Activated CD8-positive, alpha-beta memory T cell treated with anti-CD3 and anti-CD28 coated beads for 1 hour (primary cell): ENCODE measurements at places on chromosomes 11 and 22.

GRCh38 chr22:26482161-26482560, 1.4 kb downstream of the HPS4 start:
- no peak for DNase-seq

DNA sequence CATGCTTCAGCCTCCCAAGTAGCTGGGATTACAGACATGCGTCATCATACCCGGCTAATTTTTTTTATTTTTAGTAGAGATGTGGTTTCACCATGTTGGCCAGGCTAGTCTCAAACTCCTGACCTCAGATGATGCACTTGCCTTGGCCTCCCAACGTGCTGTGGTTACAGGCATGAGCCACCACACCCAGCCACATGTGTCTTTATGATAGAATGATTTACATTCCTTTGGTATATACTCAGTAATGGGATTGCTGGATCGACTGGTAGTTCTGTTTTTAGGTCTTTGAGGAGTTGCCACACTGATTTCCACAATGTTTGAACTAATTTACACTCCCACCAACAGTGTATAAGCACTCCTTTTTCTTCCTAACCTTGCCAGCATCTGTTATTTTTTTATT, 276.2 kb downstream of the METTL15 start:
- DNase-seq = no peak

GRCh38 chr11:77175869-77176539, 48.0 kb downstream of the MYO7A start:
- DNase-seq = no peak

DNA sequence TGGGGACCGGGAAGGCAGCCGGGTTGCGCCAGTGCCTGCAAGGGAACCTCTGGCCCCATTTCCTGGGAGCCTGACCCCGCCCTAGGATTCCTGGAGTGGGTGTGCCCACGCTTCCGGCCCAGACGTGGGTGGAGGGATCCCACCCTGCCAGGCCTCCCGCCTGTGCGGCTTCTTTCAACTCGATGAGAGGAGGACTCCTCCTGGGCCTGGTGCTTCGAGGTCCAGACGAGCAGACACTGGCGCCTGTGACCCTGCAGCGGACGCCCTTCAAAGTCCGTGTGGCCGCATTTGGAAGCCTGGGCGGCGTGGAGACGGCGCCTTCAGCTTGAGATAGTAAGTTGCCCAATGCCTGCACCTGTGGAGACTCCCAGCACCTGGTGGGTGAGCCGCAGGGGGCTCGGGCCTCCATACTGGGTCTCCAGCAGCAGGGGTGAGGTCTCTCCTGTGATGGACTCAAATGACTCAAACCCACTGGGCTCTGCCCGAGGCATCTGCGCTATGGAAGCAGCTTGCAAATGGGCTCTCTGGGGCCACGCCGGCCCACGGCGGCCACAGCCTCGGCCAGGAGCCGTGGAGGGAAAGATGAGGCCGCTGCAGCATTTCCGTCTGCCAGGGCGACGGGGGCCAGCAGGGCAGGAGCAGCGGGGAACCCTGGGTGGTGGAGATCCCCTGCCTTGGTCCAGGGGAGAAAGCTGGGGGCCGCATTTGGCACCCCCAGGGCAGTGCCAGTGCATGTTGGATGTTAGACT, 64.3 kb upstream of the PPARA start:
- DNase-seq = no peak

DNA sequence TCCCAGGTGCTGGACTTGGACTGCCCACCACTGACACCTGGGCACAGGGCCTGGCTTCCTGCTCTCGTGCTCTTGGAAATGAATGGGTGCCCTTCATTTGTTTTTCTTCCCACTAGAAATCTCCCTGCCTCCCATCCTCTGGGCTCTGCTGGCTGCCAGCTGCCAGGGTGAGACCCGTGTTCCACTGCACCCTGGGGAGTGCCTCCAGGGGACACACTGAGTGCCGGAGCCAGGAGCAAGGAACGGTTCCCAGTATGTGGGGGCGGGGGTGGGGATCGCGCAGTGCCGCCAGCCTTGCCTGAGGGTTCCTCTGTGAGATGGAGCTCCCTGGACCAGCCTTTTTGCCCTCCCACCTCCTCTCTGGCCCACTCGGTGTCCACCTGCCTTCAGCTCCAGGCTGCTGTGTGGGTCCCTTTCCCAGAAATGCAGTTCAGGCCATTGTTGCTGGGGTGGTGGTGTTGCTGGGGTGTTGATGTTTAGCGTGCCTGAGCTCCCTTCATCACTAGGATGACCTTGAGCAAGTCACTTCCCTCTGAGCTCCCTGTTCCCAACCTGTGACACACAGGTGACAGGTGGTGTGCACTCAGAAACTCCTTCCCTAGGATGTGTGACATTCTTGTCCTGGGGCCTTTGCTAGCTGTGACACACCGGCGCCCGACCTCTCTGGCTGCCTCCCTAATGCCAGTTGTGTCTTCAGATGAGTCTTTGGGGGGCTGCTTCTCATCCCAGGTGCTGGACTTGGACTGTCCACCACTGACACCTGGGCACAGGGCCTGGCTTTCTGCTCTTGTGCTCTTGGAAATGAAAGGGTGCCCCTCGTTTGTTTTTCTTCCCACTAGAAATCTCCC, 72.1 kb downstream of the MED15 start:
- DNase-seq = no peak
